ENCODE measurements at places on chromosomes 3 and 15.

DNA sequence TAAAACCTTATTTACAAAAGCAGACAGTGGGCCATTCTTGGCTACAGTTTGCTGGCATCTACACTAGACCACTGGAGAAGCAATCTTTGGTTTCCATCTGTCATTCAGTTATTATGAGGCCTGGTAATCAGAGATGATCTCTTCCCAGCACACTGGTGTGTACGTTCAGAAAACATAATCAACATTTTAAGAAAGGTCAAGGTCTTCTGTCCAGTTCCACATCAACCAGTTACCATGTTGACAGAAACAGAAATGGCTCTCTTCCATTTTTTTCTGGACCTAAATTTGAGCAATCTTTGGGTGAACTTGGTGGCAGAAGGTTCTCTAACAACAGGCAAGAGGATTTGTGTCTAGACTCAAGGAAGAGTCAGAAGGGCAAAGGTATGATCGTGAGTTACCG is 29.8 kb upstream of the ARHGEF3 start:
- DNase-seq, result no peak

DNA sequence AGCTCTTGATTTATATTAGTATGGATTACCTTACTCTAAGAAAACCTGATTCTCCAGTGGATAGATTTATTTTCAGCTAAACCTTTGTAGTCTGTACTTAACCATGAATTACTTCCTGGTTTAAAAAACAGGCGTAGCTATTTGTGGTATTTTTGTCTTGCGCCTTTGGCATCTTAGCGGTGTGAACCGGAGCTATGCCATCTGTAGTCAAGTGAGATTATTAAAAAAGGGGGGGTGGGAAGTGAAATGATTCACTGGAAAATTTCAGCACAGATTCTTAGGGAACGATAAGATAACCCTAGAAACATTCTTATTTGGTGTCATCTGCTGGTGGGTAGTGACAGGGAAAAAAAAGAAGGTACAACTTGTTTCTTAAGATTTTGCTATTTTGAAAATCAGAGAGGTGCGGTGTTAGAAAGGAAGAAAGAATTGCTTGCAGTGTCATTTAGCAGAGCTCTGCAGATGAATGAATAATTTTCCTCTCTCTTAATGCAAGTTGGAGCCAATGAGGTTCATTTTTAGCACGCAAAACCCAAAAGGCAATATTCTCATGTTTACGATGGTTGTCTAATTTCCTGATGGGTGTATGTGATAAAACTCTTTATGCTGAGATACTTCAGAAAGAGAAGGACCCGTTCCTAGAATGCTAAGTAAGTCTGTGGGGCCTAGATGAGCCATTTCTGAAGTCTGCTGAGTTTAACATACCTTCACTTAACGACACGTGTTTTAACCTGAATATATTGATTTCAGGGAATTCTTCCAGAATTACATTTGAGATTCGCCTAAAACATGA is 44.0 kb downstream of the PSMD6 start:
- DNase-seq, result no peak

GRCh38 chr15:66774001-66774814 is 72.2 kb downstream of the SMAD6 start:
- no peak for DNase-seq

DNA sequence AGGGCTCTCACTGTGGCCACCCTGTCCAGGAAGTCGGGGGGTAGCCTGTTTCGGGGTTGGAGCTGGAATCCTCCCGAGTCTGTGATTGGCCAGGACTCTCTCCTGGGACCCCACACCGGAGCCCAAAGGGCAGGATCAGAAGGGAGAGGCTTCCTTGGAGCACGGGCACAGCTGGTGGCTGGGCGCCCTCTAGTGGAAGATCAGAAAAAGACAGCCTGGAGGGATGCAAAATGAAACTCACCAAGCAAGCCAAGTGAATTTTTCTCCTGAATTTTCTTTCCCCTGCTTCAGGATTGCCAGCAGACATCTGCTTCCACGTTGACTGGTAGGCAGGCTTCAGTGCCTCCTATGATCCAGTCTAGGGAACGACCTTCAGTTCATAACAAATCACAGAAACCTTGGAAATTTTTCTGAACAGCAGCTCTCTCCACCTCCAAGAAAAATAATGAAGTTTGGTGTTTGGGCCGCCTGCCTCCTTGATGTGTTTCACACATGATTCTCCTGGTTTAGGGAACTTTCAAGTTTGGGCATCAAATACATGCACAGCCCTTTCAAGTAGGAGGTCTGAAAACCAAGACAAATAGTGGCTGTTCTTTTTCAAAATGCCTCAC is 224.6 kb downstream of the VPS13C start:
- DNase-seq, result no peak

- no peak for DNase-seq
These were observed 31.6 kb downstream of the NKIRAS1 start for GRCh38 chr3:23885210-23885609.

DNA sequence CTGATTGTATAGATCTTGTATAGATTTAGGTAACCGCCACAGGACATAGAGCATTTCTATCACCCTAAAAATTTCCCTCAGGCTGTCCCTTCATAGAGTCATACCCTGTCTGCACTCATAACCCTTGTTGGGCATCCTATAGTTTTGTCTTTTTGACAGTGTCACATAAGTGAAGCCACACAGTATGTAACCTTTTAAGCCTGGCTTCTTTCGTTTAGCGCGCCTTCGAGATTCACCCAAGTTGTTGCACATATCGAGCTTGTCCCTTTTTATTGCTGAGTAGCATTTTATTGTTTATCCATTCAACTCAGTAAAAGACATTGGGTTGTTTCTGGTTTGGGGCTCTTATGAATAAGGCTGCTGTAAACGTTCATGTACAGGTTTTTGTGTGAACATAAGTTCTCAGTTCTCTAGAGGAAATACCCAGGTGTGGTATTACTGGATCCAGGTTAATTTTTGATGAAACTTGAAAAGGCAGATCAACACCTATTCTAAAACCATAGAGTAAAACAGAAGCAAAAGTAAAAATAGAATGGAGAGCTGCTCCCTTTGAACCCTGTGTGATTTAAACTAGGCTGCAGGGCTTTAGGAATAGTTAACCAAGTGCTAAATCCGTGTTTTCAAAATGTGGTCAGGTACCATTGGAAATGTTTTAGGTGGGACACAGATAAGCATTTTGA is 49.5 kb downstream of the CD86 start:
- no peak for DNase-seq

GRCh38 chr3:138326866-138327595 is 2.6 kb downstream of the NME9 start:
- no peak for DNase-seq

DNA sequence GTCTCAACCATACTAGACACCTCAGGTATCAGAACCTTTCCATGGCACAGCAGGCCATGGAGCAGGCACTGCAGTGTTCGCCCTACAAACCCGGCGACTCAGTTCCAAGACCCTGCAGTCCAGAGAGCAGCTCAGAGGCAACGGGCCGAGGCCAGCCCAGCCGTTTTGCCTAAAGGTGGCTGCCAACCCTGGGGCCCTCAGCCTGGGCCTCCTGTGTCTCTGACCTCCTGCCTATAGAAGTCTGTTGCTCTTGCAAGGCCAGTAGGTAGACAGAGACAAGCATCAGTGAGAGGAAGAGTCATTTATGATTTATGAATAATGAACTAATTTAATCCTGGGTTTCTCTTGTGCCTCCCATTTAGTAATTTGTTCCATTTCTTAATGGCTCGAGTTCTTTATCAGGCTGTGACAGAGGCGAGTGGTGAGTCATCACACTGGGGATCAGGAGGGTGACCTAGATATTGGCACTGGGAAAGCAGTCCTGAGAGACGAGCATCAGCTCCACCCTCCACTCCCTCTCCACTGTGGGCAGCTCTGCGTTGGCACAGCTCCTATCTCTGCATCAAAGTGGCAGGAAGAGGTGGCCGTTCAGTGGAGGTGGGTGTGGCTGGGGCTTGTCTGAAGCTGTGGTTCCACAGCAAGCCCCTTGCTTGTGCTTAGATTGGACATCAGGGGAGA is 79.8 kb downstream of the ABHD5 start:
- no peak for DNase-seq

DNA sequence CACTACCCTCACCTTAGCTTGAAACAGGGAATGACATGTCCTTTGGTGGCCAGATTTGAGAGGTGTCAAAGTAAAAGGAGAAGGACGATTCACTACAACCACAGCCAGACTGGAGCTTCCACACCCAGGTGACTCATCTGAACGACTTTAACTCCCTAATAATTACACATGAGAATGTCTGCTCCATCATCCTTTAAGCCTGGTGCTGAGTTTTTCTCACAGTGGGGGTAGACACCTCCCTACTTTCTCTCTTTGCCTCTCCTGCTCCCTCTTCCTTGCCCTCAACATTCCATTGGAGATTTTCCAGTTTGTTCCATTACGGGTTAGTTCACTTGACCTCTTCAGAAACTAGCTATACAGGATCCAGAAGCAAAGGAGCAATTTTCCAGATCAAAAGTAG is 154.3 kb upstream of the BHLHE40 start:
- DNase-seq, result no peak

DNA sequence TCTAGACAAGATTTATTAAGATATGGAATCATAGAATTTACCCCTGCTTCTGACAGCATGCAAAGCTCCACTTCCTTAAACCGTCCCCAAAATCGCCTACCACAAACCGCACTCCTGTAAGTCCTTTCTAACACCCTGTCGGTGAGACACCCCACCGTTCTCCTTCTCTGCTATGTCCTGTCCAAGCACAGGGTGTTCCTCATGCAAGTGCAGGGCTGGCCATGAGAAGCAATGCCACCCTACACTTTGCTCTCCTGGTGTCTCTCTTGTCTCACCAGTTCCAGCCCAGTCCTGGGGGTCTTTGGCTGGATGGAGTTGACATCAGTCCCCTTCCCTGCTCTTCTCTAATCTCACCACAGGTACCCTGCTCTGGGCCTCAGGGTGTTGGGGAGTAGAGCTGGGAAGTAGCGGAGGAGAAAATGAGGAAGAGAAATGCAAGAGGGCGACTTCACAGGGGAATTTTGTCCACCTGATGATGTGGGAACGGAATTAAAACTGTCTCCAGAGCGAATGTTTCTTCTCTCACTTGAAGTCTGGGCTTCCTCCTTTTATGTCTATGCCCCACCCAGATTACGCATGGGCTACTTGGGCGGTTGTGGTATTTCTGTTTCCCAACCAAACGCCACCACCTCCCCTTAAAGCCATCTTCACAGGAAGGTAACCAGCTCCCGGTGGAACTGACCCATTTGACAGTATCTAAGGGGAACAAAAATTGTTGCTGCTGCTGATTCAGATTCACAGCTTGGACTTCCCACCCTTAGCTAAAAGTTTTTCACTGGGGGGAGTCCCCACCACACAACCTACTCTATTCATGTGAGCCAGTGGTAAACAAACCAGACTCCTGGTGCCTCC is 49.9 kb downstream of the CASR start:
- no peak for DNase-seq

GRCh38 chr3:172700256-172700655 is 10.6 kb downstream of the NCEH1 start:
- no peak for DNase-seq
